ENCODE measurements at places on chromosomes 13 and 19.

DNA sequence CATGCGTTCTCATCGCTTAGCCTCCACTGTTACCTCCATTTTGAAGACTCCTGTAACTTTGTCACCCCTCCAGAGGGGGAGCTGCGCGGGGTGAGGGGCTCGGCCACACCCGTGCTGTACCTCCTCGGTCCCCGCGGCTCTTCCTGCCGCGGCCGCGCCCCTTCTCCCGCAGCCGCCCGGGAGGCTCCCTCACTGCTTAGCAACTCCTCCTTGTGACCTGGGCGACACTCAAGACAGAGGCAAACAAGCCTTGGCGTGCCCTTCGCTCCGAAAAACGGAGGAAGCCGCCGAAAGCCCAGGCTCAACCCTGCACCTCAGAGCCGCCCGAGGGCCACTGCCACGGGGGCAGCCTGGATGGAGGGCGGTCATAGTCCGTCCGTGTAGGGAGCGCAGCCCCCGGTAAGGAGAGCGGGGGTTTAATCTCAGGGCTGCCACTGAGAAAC is 494.3 kb downstream of the FOXO1 start:
- H3K36me3 ChIP-seq: no peaks in the 10 kb centered on the region
- H3K4me3 ChIP-seq: no peak overlapping the region
- H3K27ac ChIP-seq: no peak overlapping the region
- H3K27me3 ChIP-seq: no peaks in the 10 kb centered on the region
- peaks cover 7% of the 10 kb centered on the region for H3K4me1 ChIP-seq

- H3K4me1 ChIP-seq: peaks cover 7% of the 10 kb centered on the region
- no peaks in the 10 kb centered on the region for H3K36me3 ChIP-seq
- no peak overlapping the region for H3K27ac ChIP-seq
Measured at GRCh38 chr19:48928164-48929025, 5.1 kb upstream of the DHDH start.

DNA sequence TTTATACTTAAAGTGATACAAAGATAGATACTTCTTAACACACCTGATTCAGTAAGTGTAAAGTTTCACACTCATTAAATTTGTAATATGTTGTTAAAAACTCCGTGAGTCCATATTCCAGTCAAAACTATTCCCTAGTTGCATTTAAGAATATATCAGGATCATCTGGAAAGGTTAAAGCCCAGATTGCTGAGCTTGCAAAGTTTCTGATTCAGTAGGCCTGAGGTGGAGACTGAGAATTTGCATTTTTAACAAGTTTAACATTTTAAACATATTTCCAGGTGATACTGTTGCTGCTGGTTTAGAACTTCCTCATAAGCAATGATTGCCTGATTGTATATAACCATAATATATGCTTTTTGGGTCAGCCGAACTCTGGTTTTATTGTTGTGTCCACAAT is 1998.6 kb upstream of the PCDH20 start:
- no peak overlapping the region for H3K4me3 ChIP-seq
- no peak for DNase-seq
- H3K27ac ChIP-seq: no peak overlapping the region

- H3K36me3 ChIP-seq: no peaks in the 10 kb centered on the region
- H3K27me3 ChIP-seq: no peaks in the 10 kb centered on the region
- H3K4me3 ChIP-seq: no peak overlapping the region
- no peak overlapping the region for H3K27ac ChIP-seq
Measured at GRCh38 chr19:20388706-20389225, 176.8 kb downstream of the ZNF737 start.

GRCh38 chr19:29741226-29741625 is 26.2 kb upstream of the C19orf12 start:
- no peak overlapping the region for H3K27ac ChIP-seq
- no peak for DNase-seq
- no peaks in the 10 kb centered on the region for H3K4me1 ChIP-seq
- no peak overlapping the region for H3K4me3 ChIP-seq
- H3K36me3 ChIP-seq: no peaks in the 10 kb centered on the region

GRCh38 chr13:74479124-74479523 is 344.9 kb upstream of the KLF12 start:
- H3K4me1 ChIP-seq: no peaks in the 10 kb centered on the region
- DNase-seq: no peak
- no peak overlapping the region for H3K27ac ChIP-seq
- H3K36me3 ChIP-seq: no peaks in the 10 kb centered on the region

DNA sequence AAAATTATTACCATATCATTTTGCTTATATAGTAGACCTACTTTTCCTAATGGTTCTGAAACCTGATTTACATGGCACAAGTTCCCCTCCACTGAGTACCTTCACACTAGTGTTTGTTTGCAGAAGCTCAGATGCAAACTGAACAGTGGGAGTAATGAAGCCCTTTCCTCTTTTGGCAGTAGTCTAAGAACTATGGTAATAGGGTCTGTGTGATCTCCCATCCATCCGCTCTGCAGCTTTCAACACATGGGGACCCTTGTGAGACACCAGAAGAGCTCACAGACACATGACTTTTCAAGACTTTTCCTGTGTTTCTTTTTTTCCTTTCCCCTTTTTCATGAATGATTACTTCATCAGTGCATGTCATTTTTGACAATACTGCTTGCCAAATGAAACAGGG is 336.0 kb downstream of the ATP8A2 start:
- H3K27ac ChIP-seq: no peak overlapping the region
- H3K4me1 ChIP-seq: peaks cover 5% of the 10 kb centered on the region
- no peaks in the 10 kb centered on the region for H3K27me3 ChIP-seq
- no peaks in the 10 kb centered on the region for H3K36me3 ChIP-seq

GRCh38 chr19:988081-988480 is 3.9 kb downstream of the WDR18 start:
- no peak overlapping the region for H3K27ac ChIP-seq
- peaks cover 15% of the 10 kb centered on the region for H3K36me3 ChIP-seq
- no peak overlapping the region for H3K4me3 ChIP-seq
- DNase-seq: no peak
- no peaks in the 10 kb centered on the region for H3K27me3 ChIP-seq

GRCh38 chr13:65881561-65882155 is 1348.5 kb downstream of the PCDH9 start:
- no peaks in the 10 kb centered on the region for H3K4me1 ChIP-seq
- H3K27me3 ChIP-seq: no peaks in the 10 kb centered on the region
- DNase-seq: no peak
- H3K4me3 ChIP-seq: no peak overlapping the region

GRCh38 chr19:39409208-39410016 is 2.8 kb downstream of the ZFP36 start:
- H3K4me1 ChIP-seq: peaks cover 14% of the 10 kb centered on the region
- peak overlapping the region; percentile 64 for H3K4me3 ChIP-seq
- peak overlapping the region; percentile 49 for H3K27ac ChIP-seq
- DNase-seq: peak; percentile 61

DNA sequence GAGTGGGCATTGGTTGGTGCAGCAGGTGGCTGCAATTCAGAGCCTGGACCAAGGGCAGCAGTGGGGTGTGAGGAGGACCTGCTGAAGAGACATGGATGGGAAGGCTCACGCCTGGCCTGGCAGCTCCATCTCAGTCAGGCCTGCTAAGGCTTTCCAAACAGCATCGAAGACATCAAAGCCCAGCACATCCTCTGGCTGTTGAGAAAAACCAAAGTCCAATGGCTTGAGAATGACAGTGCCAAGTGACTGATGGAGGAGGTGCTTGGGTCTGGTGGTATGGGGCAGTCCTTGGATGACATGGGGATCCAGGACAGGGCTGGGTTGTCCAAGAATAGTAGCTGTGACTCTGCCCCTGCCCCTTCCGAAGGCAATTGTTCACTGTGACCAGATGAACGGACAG is 19.0 kb upstream of the XPO4 start:
- DNase-seq: no peak
- H3K4me1 ChIP-seq: peaks cover 11% of the 10 kb centered on the region
- H3K36me3 ChIP-seq: no peaks in the 10 kb centered on the region
- no peaks in the 10 kb centered on the region for H3K27me3 ChIP-seq
- no peak overlapping the region for H3K27ac ChIP-seq

DNA sequence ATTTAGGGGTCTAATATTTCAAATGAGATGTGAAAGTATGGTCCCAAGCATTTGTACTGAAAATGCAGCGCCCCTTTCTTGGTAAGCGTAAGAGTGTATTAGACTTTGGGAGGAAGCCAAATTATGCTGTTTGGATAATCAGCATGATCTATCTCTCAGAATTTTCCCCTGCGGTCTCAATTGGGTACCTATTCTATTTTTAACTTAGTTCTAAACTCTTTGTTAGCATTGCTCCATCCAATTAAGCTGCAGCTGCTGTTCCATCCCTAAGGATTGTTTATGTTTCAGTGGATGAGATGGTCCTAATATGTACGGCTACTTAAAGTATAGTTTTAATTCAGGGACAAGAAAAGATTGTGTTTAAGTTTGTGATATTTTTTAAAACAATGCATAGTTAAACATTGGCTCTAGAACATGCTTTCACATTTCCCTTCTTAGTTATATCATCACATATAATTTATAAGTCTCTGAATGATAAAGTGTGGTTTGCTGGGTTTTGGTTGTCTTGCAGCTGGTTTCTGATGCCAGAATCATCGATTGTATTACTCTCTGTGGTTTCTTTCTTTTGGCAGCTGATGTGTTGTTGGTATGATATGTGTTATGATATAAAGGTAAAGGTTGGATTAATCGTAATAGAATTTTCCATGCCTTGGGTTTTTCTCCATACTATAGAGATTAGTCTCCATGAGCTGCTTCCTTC is 15.0 kb downstream of the POLR1D start:
- H3K4me1 ChIP-seq: peaks cover 34% of the 10 kb centered on the region
- H3K36me3 ChIP-seq: peaks cover 15% of the 10 kb centered on the region
- peak; percentile 88 for DNase-seq
